ENCODE measurements at places on chromosomes 11 and 22.
A peak's percentile ranks its signal among the peaks of the same experiment; 100 is the strongest.

DNA sequence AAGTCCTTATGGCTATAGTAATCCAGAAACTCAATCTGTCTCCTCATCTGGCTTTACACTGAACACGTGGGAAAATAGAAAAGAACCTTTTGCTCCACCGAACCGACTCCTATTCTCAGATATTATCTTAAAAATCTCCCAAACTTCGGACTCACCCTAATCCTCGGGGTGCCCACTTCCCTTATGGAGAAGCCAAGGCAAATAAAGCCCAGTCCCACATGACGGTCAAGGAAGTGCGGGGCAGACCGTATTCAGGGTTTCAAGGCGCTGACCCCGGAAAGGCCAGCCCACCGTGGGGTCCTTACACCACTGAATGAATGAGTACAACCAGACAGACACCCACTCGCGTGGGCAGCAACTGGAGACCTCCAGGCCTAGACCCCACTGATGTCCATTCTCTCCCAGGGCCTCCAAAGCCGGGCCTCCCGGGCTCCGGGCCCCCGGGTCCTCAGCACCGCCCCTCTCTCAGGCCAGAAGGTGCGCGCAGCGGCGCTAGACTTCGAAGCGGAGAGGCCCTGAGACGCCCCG, 489 bp downstream of the NUP98 start:
- DNase-seq: no peak

GRCh38 chr22:45105281-45105702, 58.4 kb upstream of the NUP50 start:
- no peak for DNase-seq

DNA sequence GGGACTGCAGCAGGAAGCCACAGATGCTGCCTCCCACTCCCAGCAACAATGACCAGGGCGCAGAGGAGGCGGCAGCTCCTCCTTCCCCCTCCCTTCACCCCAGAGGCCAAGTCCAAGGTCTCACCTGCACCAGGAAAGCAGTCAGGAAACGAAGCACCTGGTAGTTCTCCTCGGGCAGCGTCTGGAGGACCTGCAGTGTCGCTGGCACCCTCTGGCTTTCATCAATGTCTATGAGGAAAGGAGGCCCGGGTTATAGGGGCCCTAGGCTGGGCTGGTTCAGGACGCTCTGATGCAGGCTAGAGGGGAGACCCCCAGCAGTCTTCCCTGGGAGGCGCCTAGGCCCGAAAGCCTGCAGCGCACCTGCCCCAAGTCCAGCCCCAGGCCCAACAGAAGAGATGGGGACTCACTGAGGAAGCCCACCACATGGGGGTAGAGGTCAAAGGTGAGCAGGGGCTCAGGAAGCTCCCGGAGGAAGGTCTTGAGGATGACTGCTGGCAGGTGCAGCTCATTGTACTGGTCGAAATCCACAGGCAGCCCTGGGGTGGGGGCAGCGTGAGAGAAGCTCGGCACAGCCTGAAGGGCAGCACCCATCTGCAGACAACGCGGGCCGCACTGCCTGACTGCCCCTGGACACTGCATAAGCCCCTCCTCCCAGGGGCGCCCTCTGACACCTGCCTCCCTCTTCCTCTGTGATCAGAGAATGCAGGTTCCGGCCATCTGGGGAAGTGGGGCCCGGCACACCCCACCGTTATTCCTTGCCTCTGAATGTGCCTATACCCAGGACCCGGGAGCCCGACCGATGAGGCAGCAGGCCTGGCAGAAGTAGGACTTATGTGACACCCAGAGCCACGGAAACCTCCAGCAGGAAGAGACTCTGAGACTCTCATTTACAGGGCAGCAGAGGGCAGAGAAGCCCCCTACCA, 20.9 kb downstream of the ARHGAP1 start:
- DNase-seq: no peak

- no peak for DNase-seq
Observed at GRCh38 chr11:28625532-28625931, 517.3 kb downstream of the METTL15 start.

DNA sequence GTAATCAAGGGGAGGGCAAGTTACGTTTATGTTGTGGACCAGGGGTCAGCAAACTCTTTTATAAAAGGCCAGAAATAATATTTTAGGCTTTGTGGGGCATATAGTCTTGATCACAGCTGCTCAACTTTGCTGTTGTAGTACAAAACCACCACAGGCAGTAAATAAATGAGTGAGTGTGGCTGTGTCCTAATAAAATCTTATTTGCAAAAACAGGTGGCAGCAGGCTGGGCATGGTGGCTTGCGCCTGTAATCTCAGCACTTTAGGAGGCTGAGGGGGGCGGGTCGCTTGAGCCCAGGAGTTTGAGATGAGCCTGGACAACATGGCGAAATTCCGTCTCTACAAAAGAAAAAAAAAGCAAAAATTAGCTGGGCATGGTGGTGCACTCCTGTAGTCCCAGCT, 57.9 kb upstream of the NUP160 start:
- no peak for DNase-seq

- DNase-seq: no peak
Observed at GRCh38 chr11:86180851-86181250, 63.7 kb upstream of the EED start.

DNA sequence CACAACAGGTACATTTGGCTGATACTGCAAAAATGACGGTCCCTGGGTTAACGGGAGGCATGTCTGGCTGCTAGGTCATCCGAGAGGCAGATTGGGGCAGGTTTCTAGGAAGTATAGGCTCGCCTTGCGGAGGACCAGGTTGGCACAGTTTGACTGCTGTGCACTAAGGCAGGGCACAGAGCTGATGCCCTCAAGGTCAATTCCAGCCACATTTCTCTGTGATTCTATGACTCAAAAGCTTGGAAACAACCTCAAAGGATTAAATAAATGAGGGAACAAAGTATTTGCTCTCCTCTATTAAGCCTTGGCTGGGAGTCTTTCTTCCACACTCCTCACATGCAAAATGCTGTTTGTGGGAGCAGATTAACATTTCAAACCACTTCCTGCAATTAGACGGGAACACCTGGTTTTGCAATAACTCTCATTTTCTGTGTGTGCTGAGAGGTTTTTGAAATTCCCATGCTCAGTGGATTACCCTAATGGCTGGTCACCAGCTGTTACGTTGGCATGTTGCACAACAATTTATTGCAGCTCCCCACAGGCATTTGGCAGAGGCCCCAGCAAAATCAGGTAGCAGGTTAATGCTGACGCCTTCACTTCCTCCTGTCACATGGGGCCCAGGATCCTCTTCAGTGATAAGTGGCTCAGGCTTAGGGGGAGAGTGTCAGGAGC, 61.0 kb upstream of the PLET1 start:
- peak; percentile 30 for DNase-seq

DNA sequence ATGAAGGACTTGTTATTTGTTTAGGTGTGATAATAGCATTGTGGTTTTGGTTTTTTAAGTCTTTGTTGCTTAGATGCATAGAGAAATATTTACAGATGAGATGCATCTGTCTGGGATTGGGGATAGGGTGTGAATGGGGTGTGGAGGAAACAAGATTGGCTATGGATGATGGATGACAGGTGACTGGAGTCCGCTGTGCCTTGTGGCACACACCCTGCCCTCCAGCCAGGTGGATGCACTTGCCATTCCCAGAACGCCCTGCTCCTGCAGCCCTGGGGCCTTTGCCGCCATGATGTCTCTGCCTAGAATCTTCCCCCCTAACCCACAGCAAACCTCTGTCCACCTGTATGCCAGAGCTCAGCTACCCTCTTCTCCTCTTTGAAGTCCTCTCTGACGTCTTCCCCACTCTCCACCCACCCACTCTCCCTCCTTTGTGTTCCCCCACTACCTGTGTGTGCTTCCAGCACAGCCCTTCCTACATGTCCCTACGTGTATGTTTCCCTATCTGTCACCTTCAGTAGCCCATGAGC, 54.7 kb downstream of the WNT11 start:
- DNase-seq: no peak

DNA sequence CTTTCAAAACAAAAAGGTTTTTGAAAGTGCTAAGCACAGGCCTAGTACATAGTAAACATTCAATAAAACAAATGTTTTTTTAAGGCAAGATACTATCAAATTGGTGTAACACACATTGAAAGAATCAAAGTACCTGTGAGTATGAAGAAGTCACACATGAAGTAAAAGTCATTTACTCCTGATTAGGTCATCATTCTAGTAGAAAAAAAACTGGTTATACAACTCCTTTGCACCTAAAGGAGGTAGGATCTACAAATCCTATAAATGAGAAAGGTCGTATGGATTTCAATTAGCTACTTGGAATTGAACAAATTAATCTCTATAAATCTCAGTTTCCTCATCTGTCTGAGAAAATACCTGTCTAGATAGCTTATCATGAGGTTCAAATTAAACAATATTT, 80.8 kb downstream of the SIK3 start:
- DNase-seq: no peak

- DNase-seq: no peak
Observed at GRCh38 chr11:61980783-61981541, 13.5 kb upstream of the FTH1 start.

- DNase-seq: no peak
Observed at GRCh38 chr11:67015048-67015447, 7.9 kb upstream of the SYT12 start.

GRCh38 chr22:41504397-41504796, 35.5 kb downstream of the ACO2 start:
- DNase-seq: no peak

GRCh38 chr11:130300567-130300966, 14.2 kb downstream of the ZBTB44 start:
- DNase-seq: no peak

DNA sequence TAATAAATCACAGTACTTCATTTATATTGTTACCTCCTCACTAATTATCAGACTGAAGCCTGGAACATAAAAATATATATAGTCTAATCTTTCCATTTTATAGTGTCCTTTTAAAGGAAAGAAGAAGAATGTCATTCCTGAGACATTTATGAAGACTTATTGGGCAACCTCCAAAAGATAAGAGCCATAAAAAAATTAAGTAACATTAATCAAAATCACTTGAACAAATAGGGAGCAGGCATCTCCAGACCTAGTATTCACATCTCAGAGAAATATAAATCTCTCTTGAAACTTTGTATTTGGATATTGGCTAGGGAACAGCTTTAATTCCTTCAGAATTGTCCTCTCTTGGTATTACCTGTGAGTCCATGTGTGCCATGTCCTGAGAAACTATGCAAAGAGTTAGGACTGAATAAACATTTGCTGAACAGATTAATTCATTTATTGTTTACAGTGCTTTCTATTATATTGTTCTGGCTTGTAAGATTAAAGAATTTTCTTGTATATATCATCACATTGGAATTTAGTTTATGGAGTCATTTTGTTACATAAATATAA, 530.5 kb upstream of the LRRC4C start:
- no peak for DNase-seq

DNA sequence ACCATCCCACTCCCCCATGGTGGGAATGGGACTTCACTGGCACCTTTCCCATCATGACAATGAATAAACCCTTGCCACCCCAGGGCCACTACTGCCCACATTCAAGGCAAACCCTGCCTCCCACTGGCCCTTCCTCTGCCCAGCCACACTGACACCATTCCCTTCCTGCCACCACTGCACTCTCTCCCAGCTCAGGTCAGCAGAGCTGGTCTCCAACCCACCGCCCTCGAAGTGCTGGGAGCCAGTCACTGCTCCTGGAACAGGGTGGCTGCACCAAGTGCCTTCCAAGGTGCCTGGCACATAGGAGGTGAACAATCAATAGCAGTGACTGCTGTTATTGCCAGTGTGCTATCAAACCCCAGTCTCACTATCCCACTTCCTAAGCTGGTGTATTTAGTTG, 27.1 kb downstream of the PRDM10 start:
- DNase-seq: no peak

- no peak for DNase-seq
Observed at GRCh38 chr11:35905646-35906276, 38.1 kb upstream of the LDLRAD3 start.

GRCh38 chr22:17358415-17358814, 10.8 kb upstream of the CECR2 start:
- DNase-seq: no peak

- peak; percentile 17 for DNase-seq
Observed at GRCh38 chr11:46210133-46210636, 67.3 kb upstream of the CREB3L1 start.

- DNase-seq: peak; percentile 39
Observed at GRCh38 chr11:65575568-65576231, at the start of gene EHBP1L1. TSS of gene EHBP1L1 (plus strand) at chr11:65576053. CDS start at chr11:65576303, 250 bp downstream.

DNA sequence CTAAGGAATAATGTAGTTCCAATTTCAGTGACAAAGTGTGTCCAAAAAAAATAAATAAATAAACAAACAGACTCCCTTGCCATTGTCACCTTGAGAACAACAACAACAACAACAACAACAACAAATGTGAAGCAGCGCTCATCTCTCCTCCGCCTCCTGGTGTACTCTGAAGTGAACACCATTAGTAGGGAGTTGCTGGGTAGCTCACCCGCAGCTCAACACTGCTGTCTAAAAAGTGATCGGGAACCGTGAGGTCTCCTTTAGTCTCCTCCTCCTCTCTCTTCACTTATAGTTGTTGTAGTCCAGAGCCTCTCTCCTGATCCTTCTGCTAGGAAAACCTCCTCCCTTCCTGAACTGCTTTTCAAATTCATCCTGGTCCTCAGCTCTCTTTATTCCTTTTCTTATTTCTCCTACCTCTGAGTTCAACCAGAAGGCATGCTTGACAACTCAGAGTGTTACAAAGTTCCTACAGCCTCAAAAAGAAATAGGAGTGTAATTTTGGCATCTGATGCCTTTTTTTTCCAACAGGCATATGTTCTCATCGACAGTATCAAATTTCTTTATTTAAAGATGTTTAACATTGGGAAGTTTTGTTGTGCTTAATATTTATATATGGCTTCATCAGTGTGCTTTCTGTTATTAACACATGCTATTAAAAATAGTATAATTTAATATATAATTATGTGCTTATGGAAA, 215.1 kb downstream of the PGR start:
- DNase-seq: no peak

- DNase-seq: no peak
Observed at GRCh38 chr11:119052163-119052814, 4.7 kb downstream of the HYOU1 start.

GRCh38 chr22:44311855-44312170, 938 bp downstream of the SHISAL1 start:
- peak; percentile 58 for DNase-seq

DNA sequence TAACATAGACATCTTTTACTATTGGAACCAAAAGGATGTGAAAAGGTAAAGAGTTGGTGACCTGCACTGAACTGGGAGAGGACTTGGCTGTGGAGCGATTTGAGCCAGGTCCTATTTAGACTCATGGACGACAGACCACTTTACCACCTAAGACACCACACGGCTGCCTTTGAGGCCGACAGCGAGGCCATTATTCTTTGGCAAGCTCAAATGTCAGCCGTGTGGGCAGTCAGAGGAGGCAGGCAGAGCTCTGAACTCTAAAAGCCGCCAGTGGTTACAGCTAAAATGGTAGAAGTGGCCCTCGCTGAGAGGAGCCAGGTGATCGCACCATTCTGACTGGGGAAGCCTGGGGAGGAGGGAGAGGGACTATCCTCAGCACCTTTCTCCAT, 50.5 kb downstream of the SCUBE1 start:
- no peak for DNase-seq

Measured in dermis blood vessel endothelial cell (primary cell).